Mononuclear cell (primary cell): ENCODE measurements at places on chromosomes 16 and 17. TPM values are rescaled to one million over a fixed set of nuclear protein-coding genes. Genes with fewer than 3 reads are reported as not detected.

The LRRC75A gene
- 2.2 TPM for total RNA-seq

The TNS4 gene
- total RNA-seq: 0.21 TPM

The PHOSPHO1 gene
- total RNA-seq: 0.21 TPM

The TEDC2 gene
- not detected for total RNA-seq

The ABCA8 gene
- under 0.01 TPM for total RNA-seq

The NOD2 gene
- 21.6 TPM for total RNA-seq

The NPW gene
- not detected for total RNA-seq

The TSR1 gene
- total RNA-seq: 33.5 TPM

The NPIPA3 gene
- total RNA-seq: not detected

The CRHR1 gene
- not detected for total RNA-seq

The PLXDC1 gene
- 9.6 TPM for total RNA-seq

The SDK2 gene
- 2.0 TPM for total RNA-seq

The PRKCA gene
- total RNA-seq: 35.6 TPM

The MIS12 gene
- 18.9 TPM for total RNA-seq

The CD300LB gene
- 44.3 TPM for total RNA-seq

The STX1B gene
- total RNA-seq: 0.63 TPM

The ARL5C gene
- not detected for total RNA-seq

The SCN4A gene
- under 0.01 TPM for total RNA-seq

The NPTX1 gene
- total RNA-seq: under 0.01 TPM

The MYL11 gene
- total RNA-seq: 2.1 TPM

The ZNF750 gene
- not detected for total RNA-seq

The LRRC37A gene
- total RNA-seq: 10.9 TPM

The IGFBP4 gene
- 0.94 TPM for total RNA-seq

The TBC1D3H gene
- not detected for total RNA-seq

The ABCA5 gene
- 27.0 TPM for total RNA-seq
